ENCODE measurements at places on chromosomes 1 and 21.

DNA sequence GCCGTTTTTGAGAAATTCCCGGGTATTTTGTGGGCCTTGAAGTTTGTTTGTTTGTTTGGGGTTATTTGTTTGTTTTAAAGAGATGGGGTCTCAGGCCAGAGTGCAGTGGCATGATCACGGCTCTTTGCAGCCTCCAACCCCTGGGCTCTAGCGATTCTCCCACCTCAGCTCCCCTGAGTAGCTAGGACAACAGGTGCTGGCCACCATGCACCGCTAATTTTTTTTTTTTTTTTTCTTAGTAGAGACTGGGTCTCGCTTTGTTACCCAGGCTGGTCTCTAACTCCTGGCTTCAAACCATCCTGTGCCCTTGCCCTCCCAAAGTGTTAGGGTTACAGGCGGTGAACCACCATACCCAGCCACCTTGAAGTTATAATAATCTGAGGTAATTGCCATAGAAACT, 2.0 kb downstream of the CHTOP start:
- DNase-seq: no peak

DNA sequence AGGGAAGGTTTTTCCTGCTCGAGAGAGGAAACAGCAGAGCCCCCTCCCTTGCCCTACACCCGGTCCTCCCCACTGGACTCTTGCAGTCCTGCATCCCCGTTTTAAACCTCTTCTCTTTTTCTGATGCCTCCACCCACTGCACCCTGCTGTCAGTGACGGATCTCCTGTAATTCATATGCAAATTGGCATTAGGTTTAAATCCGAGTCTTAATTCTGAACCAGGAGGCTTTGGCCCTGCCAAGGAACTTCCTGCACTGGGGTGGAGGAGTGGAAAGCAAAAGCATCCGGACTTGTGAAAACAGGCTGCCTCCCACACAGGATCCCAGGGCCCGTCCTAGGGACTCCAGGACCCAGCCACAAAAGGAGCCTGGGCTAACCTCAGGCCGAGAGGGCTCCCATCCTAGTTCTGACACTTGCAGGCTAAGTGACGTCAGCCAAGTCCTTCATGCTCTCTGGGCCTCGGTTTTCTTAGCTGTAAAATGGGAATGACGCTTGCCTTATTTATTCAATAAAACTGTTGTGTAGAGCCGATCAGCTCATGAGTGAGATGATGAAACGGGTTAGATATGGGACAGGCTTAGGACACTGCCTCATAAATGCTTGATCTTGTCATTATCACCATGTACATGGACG, 613.3 kb downstream of the AJAP1 start:
- no peak for DNase-seq

- no peak for DNase-seq
Measured at GRCh38 chr21:24870633-24871032, 736.6 kb downstream of the MRPL39 start.

- DNase-seq: no peak
Measured at GRCh38 chr21:38420140-38420539, 78.1 kb downstream of the ERG start.

Measured in spinal cord (tissue), 10 donors.